ENCODE measurements at places on chromosomes 5 and 9. TPM values are rescaled to one million over a fixed set of nuclear protein-coding genes. Genes with fewer than 3 reads are reported as not detected.

DNA sequence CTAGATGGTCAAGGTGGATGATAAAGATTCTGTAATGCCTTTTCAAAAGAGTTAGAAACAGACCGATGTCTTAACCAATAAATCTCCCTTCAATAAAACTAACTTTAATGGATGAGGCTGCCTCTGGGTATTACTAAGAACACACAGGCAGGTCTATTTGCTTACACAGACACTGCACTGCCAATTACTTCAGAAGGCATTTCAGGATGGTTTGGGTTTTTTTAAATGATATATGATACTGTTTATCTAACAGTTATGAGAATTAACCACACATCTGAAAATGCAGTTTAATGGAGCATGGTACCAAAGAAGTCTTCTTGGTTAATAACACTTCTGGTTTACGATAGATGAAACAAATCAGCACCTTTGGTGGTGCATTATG is 367.9 kb upstream of the GRAMD2B start:
- no peak for DNase-seq

The SPINK13 gene
- 0.78 TPM for polyA plus RNA-seq

The CBY3 gene
- polyA plus RNA-seq, result 0.23 TPM

DNA sequence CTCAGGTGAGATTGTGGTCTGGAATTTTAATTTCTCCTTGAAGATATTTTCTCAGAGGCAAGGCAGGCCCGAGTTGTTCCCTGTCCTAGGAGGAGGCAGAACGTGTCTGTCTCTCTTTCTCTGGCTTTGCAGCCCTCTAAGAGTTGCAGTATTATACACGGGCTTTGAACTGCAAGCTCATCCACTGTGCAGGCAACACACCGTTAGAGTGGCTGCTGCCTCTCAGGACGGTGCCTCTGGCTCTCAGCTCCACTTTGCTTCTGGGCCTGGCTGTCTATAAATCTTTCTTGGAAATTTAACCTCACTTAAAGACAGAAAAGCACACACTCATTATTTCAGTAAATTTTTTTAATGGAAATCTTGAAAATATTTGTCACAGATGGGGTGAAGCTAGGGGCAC is 170.1 kb upstream of the ADCY2 start:
- no peak for DNase-seq

The SWI5 gene
- polyA plus RNA-seq, result 35.7 TPM

GRCh38 chr5:129460672-129460935 is 506 bp downstream of the ADAMTS19 start:
- no peak for DNase-seq

- no peak for DNase-seq
Observed at GRCh38 chr9:99269416-99269815, 47.3 kb downstream of the SEC61B start.

GRCh38 chr9:132447346-132447745 is 37.3 kb downstream of the CFAP77 start:
- no peak for DNase-seq

GRCh38 chr5:79001471-79001870 is 16.4 kb upstream of the ARSB start:
- DNase-seq, result no peak

The GCNT4 gene
- 18.7 TPM for polyA plus RNA-seq

- no peak for DNase-seq
Observed at GRCh38 chr9:85331626-85332025, 410.1 kb downstream of the AGTPBP1 start.

DNA sequence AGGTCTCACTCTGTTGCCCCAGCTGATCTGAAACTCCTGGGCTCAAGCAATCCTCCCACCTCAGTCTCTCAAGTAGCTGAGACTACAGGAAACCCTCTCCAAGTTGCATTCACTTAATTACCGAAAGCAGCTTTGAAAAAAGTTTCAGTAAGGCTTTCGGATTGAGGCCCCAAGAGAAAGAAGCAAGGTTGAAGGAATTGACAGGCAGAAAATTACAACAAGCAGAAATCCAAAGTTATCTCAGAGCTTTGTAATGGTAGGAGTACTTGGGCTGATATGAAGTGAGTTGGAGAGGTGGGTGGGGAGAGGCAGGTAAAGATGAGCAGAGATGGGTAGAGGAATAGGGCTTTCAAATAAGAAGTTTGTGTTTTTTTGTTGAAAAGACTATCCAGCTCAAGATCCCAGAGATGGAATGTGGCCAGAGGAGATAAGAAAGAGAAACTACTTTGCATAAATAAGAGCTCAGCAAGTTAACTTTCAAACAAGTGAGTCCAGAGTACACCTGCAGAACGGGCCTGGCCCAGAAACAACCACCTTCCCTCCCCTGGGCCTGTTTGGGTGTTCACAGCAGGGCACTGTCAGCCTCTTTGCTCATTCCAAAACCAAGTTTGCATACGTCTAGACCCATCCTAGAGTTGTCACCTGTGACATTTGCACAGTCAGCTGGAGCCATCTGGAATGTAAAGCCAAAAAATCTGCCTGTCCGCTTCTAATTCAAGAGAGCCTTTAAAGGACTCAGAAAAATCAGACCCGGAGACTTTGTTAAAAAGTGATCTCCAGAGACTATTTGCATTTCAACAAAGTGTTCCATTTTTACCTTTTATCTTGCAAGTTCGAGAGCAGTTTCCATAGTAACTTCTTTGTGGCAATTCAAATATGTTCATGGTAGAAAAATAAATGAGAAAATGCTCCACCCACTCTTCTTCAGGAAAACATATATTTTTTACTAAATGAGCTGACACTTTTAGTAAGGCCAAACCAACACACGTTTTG is 2.2 kb upstream of the CLINT1 start:
- DNase-seq, result no peak

The CACNA1B gene
- 0.70 TPM for polyA plus RNA-seq

The GFPT2 gene
- 3.8 TPM for polyA plus RNA-seq

GRCh38 chr5:139838381-139839197 is 43.0 kb downstream of the PSD2 start:
- DNase-seq, result no peak

The FEM1C gene
- 21.8 TPM for polyA plus RNA-seq

The CD180 gene
- polyA plus RNA-seq, result 0.43 TPM

DNA sequence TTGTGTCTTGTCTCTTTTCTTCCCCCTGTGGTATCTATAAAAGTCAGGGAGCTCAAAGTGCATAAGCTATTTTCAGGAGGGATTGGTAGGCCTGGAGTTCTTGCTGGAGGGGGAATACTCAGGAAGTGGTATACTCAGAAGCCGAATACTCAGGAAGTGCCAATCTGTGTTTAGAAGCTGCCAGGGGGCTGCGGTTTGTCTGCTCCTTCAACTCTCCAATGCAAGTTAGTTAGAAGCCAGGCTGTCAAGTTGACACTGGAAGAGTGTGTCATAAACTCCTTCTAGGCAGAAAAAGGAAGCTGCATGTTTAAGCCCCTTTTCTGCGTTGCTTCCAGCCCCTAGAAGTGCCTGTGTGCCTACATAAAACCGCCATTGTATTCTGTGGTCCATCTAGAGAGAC is 366.5 kb downstream of the TAF11L14 start:
- no peak for DNase-seq

- DNase-seq, result no peak
Observed at GRCh38 chr5:35009019-35009418, 38.7 kb downstream of the AGXT2 start.

GRCh38 chr5:143222287-143223231 is 180.9 kb downstream of the NR3C1 start:
- no peak for DNase-seq

DNA sequence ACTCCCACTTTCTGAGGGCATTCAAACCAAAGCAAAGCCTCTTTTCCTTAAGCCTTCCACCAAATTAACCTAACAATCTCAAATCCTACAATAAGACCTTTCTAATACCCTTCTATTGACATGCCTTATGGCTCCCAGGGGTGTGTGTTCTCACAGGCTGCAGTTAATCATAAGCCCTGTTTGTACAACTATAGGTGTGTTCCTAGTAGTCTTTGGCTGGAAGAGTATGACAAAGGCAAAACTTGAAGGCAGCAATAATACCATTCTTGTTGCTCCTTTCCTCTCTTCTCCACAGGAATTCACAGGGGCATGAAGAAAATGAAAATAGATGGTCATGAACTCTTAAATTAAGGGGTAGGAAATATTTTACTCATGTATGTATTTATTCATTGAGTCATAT is 10.9 kb upstream of the FBXO38 start:
- DNase-seq, result no peak

GRCh38 chr5:180291234-180291940 is 496 bp downstream of the MAPK9 start:
- DNase-seq, result no peak

The PSMD5 gene
- 28.7 TPM for polyA plus RNA-seq

DNA sequence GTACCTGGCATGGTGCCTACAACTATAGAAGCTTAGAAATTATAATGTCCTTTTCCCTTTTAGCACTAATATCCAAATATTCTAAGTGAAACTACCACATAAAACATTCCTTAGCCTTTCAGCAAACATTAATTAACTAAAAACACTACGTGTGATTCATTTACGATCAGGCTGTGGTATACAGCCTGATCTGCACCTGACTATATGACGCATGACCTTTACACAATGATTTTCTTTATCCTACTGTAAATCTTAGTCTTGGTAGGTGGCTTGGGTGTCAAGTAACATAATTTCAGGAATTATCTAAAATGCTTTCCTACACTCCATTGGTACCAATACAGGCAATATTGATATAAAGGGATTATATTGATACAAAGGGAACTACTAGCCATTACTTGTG is 686.7 kb downstream of the DTWD2 start:
- DNase-seq, result no peak

GRCh38 chr5:8079056-8079455 is 210.1 kb downstream of the MTRR start:
- DNase-seq, result no peak

- DNase-seq, result no peak
Observed at GRCh38 chr5:33734537-33734936, 157.3 kb downstream of the ADAMTS12 start.

- no peak for DNase-seq
Observed at GRCh38 chr5:74631081-74631953, 9.2 kb downstream of the ENC1 start.

DNA sequence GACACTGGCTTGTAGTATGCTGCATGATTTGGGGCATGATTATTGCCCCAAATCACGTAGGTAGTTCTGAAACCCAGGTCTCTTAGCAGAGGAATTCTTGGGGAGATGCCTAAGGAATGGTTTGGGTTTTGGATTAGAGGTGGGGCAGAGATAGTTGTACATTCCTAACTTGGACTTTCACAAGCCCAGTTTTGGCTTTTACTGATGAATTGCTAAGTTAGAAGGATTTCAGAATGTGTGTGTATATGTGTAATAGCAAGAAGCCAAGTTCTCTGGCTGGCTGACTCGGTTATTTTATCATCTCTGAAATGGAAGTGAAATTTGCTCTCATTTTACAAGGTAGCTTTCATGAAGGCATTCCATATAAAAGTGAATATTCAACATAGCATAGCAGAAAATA is 23.8 kb upstream of the ZNF131 start:
- DNase-seq, result no peak

DNA sequence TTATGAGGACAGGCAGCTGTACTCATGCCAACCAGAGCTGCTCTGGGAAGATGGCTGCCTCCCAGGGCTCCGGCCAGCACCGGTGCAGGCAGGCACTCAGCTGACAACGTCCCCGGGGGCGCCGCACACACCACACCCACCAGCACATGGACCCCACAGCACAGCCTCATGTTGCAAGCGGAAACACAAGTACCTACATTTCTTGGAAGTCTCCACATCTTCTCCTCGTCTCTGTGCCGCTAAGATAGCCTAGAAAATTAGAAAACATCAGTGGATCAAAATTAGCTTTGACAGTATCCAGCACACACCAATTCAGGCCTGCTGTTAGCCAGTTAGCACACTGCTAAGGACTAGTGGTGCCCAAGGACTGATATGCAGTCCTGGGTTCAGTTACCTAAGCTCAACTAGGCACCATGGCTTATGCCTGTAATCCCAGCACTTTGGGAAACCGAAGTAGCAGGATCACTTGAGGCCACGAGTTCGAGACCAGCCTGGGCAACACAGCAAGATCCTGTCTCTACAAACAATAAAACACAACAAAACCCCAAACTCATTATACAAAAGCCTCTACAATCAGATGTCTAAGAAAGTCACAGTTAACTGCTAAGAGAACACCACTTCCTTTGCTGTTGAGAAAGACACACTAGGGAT is 2.4 kb downstream of the EDF1 start:
- DNase-seq, result no peak
